ENCODE measurements at places on chromosomes 5 and 9. TPM values are rescaled to one million over a fixed set of nuclear protein-coding genes. Genes with fewer than 3 reads are reported as not detected.

DNA sequence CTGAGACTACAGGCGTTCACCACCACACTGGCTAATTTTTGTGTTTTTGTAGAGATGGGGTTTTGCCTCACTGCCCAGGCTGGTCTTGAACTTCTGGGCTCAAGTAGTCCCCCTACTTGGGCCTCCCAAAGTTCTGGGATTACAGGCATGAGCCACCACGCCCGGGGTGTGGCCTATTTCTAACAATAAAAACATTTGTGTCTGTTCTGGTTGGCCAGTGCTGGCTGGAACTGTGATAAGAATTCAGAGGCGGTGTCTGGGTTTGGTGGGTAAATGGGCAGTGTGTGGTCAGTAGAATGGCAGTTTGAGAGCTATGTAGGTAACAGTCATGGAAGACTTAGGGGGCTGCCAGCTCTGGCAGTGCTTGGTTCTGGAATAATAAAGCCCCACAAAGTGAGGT, 46.9 kb upstream of the SYNPO start:
- peak; percentile 78 for DNase-seq

DNA sequence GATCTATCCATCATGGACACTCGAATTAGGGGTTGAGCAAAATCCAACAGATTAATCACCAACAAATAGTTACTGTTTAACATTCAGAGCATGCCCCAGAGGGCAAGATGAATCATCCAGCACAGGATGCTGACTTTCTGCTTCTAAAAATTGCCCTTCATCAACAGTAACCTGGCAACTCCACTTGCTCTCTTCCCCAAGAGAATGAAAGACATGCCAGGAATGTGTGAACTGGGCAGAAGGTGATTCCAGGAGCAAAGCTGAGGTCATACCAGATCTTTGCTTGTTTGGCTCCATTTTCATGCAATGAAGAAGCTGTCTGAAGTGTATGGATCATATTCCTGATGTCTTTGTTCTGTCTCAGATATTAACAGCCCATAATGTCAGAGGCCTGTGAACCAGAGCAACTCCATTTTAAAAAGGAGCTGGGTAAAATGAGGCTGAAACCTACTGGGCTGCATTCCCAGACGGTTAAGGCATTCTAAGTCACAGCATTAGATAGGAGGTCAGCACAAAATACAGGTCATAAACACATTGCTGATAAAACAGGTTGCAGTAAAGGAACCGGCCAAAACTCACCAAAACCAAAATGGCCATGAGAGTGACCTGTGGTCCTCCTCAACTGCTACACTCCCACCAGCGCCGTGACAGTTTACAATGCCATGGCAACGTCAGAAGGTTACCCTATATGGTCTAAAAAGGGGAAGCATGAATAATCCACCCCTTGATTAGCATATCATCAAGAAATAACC, 2.5 kb upstream of the ZNF367 start:
- DNase-seq, result peak; percentile 94

DNA sequence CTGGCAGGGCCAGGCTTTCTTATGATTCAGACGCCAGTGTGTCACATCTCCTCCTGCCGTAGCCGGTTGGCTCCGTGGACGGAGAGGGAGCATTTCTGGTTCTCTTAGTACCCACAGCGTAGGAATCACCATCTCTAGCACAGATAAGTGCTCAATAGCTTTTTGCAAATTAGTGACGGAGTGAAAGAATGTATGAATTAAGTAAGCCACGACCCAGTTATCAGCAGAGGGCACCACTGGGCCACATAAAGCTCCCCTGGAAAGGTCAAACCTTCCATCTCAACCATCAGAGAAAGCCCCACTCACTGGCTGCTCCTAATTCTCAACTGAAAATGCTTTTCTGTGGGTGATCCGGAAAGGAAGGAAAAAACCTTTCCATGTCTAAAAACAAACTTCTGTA, 317.0 kb upstream of the ADCY2 start:
- no peak for DNase-seq

DNA sequence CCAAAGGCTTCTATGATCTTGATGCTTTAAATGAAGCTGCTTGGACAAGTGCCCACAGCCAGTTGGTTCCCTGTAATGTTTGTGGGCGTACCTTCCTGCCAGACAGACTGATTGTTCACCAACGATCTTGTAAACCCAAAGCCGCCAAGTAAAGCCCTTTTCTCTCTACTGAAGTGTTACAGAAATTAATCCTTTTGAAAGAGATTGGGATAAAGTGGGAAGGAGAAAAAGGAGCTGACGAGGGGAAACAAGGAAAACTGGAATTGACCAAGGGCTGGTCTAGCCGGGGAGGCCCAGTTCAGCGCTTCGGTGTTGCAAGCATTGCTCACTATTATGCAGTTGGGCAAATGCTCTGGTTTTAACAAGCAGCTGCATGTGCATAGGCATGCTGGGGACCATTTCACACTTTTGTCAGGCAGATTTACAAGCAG, 53.2 kb downstream of the ZNF474 start:
- peak; percentile 86 for DNase-seq

DNA sequence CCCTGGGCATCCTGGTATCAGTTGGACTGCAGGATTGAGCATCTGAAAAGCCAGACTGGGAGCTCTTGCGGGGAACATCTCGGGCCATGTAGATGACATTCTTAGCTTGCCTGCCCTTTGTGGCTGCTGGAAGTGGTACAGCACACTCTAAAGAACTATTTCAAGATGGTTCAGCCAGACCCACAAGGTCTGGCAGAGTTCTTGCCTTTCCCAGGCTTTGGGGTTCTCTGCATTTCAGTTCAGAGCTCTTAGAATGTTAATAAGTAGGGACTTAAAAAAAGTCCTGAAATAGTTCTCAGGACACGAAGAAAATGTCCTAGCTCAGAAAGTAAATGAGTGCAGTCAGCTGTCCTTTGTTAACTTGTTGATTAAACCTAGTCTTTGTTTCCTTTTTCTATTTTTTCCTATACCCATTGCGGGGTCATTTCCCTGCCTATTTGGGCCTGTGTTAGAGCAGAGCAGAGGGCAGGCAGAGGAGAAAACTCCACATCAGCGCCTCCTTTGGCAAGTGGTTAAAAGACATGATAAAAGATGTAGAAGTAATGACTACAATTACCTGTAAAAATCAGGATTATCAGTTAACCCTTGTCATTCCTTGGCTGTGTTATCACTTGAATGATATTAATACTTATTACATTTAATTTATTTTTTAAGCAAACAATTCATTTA, 291.5 kb downstream of the ZSWIM6 start:
- DNase-seq, result no peak

DNA sequence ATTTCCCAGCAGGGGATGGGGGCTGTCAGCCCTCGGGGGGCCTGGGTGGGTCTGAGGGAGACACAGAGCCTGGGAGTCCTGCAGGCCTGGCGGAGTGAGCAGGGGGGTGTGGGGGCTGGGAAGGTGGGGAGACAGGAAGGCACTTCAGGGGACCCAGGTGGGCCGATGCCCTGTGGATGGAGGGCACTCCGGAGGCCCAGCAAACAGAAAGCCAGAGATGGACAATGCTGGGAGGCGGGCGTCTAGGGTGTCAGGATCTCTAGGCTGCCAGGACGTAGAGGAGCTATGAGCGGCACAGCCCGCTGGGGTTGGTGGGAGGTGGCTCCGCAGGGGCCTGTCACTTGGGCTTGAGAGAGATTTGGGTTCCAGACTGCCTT, 87.6 kb upstream of the COL5A1 start:
- DNase-seq, result no peak

GRCh38 chr5:5676218-5676617, 253.7 kb downstream of the ICE1 start:
- no peak for DNase-seq

DNA sequence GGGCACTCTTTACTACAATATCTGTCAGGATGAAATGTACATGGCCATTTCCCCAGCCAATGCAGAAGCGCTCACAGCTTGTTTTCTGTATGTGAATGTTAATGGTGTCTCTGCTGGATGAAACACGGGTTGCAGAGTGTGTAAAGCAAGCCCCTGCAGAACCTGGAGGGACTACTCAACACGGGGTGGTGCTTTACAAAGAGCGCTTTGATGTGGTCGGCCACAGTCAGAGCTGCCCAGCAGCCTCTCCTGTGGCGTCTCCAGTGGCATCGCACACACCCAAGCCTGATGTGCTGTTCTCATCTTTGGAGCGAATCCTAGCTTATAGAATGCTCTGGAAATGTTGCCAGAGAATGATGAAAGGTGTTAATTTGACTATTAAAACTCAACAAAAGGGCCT, 162.7 kb upstream of the NFIL3 start:
- no peak for DNase-seq

- no peak for DNase-seq
Measured at GRCh38 chr5:65892801-65893200, 33.6 kb upstream of the ERBIN start.

DNA sequence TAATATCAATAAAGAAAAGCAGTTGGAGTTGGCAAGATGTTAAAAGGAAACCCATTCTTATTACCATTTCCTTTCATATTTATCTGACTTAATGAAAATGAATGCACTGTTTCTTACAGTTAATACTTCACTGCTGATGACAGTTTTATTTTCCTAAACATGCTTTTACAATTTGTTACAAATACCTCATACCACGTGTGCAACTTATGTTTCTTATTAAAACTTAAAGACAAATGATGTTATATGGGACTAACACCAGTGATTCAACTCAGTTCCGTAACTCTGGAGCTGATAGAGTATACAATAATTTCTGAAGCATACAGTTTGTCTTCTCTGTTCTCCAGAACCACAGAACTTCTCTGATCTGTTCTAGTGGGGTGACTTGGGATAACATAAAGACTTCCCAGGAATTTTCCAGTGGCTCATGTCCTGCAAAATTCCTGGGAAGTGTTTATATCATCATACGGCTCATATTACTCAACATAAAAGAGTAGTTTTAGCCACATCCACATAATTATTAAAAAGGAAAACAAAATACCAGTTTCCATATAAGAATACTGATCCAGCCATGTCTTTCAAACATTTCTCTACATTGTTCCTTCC, 1259.0 kb upstream of the C9orf72 start:
- no peak for DNase-seq

COX7C gene
- total RNA-seq, result 475 TPM

PTPRD gene
- not detected for total RNA-seq

GALNT10 gene
- total RNA-seq, result 24.9 TPM

Data from myocyte (in vitro differentiated cells).